ENCODE measurements at places on chromosomes 3 and 15. TPM values are rescaled to one million over a fixed set of nuclear protein-coding genes. Genes with fewer than 3 reads are reported as not detected.

GRCh38 chr3:111735243-111735758 is 123.8 kb upstream of the PHLDB2 start:
- no peak for DNase-seq

DNA sequence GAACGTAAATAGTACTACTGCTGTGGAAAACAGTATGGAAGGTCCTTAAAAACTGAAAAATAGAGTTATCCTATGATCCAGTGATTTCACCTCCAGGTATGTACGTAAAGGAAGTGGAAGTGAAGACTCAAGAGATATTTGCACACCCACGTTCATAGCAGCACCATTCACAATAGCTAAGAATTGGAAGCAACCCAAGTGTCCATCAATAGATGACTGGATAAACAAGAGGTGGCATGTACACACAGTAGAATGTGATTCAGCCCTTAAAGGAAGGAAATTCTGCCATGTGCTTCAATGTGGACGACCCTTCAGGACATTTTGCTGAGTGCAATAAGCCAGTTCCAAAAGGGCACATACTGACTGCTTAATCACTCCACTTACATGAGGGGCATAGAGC is 188.3 kb downstream of the APBA2 start:
- DNase-seq, result peak; percentile 85

GRCh38 chr3:50515565-50516439 is 12.4 kb upstream of the CACNA2D2 start:
- DNase-seq, result no peak

The GRAMD1C gene
- 14.4 TPM for total RNA-seq

The SLC12A1 gene
- total RNA-seq, result not detected

Data from glomerular endothelial cell (primary cell).